Cardiac fibroblast (primary cell): ENCODE measurements at places on chromosomes 12 and 14.

DNA sequence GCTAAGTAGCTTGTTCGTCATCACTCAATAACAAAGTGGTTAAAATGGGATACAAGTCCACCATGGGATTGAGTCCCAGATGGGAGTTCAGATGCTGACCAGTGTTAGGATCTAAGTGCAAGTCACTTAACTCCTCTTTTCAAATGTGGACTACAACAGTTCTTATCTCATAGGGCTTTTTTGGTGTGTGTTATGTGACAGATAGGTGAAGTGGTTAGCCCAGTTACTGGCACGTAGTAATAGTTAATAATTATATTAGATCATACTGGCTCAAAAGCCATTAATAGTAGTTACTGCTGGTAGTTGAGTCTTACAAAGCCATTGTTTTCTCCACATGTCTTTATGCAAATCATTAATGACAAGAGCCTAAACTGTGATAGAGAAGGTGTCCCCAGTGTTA is 73.2 kb downstream of the RCOR1 start:
- DNase-seq: no peak

DNA sequence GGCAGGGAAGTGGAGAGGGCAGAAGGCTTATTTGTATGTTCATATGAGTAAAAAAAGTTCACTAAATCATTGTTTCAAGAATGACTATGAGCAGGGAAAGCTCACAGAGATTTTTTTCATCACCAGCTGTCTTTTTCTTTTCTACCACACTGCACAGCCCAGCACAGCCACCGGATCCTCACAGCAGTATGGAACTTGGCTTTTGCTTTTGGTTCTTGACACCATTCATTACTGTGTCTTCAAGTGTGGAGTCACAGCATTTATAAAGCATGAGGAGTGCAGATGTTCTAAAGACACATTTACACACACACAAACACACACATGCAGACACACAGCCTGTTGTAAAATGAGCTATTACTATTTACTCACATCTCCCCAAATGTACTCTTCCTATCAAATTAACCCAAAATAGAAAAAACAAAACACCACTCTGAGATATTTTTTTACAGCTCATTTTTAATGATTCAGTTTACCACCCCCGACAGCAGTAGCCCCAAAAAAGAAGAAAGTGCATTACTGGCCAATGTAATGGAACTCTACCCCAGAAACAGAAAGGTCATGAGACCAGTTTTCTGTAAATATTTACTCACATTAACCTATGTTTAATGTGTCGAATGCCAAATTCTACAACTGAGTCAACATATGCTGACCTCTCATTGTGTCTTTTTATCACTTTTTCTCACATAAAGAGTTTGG is 60.5 kb downstream of the BTG1 start:
- no peak for DNase-seq

DNA sequence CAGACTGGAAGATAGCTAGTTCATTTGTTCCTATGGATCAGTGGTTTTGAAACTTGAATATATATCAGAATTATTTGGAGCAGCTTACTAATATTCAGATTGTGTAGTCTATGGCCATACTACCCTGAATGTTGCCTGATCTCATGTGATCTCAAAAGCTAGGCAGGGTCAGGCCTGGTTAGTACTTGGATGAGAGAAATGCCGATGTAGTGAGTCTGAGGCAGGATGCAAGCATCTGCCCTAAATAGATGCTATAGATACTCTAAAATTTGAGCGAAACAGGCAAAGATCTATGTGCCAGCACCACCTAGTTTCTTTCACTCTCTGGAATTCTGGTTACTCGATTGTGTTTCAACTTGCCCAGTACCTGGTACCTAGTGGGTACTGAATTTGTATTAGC is 40.9 kb downstream of the FRMD6 start:
- DNase-seq: no peak

DNA sequence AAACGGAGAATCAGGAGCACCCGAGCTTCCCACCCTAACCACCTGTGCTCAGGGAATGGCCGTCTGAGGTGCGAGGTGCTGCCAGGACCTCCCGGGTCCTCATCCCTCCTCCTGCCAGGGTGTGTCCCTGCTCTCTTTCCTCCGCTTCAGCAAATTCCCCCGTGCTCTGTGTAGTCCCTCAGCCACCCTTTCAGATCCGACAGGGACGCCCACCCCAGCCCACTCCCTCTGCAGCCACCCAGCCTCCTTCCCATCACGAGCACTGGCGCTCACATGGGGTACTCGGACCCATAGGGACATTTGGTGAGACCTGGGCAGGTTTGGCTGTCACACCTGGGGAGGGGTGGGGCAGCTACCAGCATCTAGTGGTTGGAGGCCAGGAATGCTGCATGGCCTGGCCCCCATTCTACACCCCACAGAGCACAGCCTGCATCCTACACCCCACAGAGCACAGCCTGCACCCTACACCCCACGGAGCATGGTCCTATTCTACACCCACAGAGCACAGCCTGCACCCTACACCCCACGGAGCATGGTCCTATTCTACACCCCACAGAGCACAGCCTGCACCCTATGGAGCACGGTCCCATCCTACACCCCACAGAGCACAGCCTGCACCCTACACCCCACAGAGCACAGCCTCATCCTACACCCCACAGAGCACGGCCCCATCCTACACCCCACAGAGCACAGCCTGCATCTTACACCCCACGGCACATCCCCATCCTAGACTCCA is 12.7 kb downstream of the GALNT9 start:
- no peak for DNase-seq

GRCh38 chr12:18261273-18261672 is at the start of gene PIK3C2G:
Gene PIK3C2G (plus strand): TSS chr12:18261518. CDS start chr12:18282082, 20,564 bp downstream.
- no peak for DNase-seq

DNA sequence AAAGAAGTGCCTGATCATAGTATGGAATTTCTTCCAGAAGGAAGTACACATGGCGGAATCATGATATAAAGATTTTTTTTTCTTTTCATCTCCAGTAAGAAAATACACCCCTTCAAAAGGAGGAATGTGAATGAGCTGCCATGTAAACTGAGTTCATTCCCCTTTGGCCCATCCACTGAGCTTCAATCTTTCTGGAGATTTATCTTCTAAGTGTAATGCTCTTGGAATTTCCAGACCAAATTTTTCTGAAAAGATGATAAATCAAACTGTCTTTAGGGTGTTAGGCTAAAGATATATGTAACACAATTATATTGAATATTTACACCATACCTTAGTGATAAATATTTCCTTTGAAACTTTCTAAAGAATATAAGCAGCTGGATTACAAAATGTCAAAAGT is 5.2 kb downstream of the DCN start:
- no peak for DNase-seq

DNA sequence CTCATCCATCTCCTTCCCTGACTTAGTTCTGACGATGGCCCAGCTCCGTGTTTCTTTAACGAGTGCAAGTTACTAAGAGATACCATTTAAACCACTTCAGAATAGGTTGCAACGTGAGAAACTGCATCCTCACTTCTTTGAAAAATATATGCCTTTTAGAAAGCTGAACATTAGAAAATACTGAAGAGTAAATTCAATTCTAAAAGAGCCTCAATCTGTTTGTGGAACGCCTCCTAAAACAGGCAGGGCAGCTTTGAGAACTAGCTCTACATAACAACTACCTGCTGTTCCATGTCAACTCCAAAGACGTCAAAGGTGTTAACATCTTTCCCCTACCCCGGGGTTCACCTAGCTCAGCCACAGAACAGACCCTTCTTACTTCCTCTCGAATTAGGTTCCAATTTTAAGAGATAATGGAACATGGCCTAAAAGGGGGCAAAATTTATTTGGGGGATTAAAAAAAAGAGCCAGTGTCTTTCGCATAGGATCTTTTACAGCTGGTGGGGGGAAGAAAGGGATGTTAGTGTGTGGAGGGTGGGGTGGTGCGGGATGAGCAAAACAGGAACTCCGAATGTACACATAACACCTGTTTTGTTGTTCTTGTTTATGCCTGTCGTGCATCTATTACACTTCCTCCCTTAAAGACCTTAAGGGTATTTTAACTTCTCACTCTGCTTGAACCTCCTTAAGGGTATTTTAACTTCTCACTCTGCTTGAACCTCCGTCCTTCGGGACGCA is 3.3 kb downstream of the BHLHE41 start:
- no peak for DNase-seq

DNA sequence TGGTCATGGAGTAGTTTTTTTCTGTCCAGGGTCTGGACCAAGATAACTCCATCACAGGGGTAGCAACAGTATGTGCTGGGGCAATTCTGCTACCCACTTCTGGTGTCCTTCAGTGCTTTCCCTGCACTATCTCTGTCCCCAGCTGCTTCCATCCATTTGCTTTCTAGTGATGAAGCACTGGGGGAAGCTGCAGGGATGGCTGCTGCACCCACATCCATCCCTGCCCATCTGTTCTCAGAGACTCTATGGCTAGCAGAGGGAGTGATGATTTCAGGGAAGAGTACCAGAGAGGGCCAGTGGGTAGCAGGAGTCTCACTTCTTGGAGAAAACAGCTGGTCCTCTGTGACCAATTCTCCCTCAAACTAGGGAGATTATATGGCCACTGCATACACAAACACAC is 44.1 kb downstream of the ETV6 start:
- DNase-seq: no peak

- DNase-seq: no peak
Measured at GRCh38 chr12:109202770-109203169, 86.4 kb downstream of the ACACB start.

DNA sequence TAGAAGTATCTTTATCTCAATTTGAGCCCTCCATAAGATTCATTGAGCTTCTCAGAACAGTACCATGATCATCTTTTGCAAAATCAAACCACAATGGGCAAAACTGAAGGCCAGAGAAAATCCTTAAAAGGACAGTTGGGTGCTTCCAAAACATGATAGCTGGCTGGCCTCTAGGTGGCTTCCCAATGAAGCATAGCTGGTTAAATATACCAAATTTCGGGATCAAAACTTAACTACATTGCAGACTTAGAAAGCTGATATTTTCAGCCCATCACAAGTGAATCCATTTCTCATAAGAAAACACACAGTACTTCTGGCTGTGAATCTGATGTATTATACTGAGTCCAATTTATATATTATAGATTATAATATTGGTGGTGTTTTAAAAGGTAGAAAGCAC is 15.3 kb upstream of the PIK3C2G start:
- no peak for DNase-seq

DNA sequence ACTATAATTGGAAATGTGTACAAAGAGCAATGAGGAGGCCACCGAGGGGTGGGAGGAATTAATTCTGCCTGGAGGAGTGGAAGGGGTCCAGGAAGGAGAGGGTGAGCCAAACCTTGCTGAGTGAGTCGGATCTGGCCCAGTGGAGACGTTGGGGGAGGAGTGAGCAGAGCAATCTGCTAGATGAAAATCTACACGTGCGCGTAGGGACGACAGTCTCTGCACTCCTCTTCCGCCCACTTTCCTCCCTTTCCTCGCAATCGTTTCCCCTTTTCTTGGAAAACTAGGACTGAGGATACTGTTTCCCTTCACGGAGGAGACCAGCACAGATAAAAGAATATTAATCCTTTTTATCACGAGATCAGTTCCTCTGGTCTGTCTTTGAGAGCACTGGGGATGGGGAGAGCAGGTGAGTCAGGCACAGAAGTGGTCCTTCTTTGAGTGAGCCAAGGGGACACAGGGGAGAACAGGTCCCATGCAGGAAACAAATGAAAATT is 2.9 kb upstream of the NAB2 start:
- DNase-seq: no peak

GRCh38 chr14:36519431-36520321 is at the start of gene NKX2-1:
Gene NKX2-1 (minus strand): TSS chr14:36520232. CDS start chr14:36520129, 103 bp downstream.
- no peak for DNase-seq

DNA sequence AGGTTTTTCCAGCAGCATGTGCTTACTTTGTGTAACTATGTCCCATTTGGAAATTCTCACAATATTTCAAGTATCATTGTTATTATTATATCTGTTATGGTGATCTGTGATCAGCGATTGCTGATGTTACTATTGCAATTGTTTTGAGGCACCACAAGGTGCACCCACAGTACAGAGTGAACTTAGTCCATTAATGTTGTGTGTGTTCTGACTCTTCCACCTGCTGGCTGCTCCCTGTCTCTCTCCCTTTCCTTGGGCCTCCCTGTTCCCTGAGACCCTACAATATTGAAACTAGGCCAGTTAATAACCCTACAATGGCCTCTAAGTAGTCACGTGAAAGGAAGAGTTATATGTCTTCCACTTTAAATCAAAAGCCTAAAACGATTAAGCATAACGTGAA is 153.9 kb downstream of the PIK3C2G start:
- no peak for DNase-seq

GRCh38 chr12:126480451-126480850 is 1415.2 kb downstream of the AACS start:
- DNase-seq: no peak

GRCh38 chr14:37447883-37448391 is 147.1 kb downstream of the FOXA1 start:
- DNase-seq: no peak

- DNase-seq: peak; percentile 25
Measured at GRCh38 chr12:19498099-19498498, 58.8 kb downstream of the AEBP2 start.

GRCh38 chr14:84217066-84217465 is 1312.9 kb upstream of the FLRT2 start:
- DNase-seq: no peak

- no peak for DNase-seq
Measured at GRCh38 chr12:130992448-130992847, 38.7 kb downstream of the ADGRD1 start.

- peak; percentile 21 for DNase-seq
Measured at GRCh38 chr12:28770322-28770721, 378.8 kb upstream of the FAR2 start.

DNA sequence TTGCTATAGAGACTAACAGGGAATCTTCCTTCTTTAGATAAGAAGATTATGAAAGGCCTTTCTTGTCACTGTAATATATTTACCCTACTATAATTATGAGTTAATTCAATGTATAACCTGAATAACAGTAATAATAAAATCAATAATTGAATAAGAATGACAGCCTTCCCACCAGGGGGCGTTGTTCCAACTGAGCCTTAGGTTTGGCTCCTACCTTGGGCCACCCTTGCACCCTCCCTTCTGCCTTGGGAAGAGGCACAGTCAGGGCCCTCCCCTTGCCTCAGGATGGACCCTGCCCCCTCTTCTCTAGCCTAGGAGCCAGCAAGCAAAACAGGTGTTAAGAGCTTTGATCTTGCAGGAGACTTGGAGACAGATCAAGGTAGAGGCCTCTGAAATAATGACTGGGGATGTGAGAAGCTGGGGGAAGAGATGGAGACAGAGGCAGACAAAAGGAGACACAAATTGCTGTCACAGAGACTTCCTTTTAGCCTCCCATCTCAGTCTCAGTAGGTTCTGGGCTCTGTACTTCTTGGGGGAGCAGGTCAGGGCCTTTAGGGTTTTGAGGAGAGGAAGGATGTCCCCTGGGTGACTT is 40.1 kb upstream of the CISTR start:
- no peak for DNase-seq
